ENCODE measurements at places on chromosomes 5 and 9.

DNA sequence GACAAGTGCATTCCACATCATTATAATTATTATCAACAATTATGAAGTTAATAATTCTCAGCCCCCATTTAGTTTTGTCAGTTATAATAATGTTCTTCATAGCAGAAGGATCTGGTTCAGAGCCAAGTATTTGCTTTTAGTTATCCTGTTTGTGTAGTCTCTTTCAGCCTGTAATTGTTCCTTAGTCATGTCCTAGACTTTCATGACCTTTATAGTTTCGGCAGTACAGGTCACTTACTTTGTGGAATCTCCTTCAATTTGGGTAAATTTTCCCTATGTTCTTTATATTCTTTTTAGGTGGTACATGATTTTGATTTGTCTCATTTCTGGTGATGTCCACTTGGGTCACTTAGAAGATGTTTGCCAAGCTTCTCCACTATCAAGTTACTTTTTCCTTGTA is 34.3 kb downstream of the UBE2R2 start:
- no peak for DNase-seq

GRCh38 chr9:92716557-92716956 is 46.6 kb upstream of the IPPK start:
- DNase-seq = peak; percentile 89

DNA sequence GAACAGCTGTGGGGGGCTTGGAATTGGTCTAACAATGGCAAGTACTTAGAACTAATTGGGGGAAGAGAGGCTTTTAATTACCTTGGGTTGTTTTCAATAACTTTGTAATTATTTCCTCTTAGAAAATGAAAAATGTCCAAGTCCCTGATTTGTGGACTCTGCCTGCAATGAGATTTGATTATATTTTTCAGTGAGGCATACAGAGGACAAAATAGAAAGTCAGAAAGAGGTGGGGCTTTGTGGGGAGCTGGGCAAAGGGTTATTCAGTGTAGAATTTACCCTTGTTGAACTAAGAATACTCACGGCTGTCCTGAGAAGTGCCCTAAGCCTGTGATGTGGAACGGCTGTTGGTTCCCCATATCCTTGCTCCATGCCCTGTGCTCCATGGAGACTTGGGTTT is 153.0 kb downstream of the ICE1 start:
- DNase-seq = no peak

DNA sequence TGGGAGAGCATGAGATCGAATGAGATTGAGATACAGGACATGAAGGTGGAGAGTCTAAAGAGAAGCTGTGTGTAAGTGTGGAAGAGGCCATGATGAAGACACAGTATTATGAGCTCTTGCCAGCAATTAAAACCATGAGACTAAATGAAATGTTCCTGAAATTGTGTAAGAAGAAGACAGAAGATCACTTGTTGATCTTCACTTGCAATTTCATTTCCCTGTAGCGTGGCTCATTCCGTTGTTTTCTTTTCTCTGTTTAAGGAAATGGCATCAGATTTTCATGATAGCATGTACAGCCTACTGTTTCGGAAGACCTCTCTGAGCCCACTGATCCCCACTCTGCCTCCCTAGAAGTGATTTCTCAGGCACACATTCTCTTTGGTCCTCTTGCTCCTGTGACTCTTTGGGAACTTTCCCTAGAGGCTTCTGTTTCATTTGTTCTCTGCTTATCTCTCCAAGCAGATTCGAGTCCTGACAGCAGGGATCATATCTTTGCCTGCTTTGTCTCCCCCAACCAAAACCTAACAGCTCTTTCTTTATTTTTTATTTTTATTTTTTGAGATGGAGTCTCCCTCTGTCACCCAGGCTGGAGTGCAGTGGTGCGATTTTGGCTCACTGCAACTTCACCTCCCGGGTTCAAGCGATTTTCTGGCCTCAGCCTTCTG is 16.8 kb downstream of the PIP5K1B start:
- DNase-seq = no peak

- DNase-seq = no peak
These were observed 4.4 kb upstream of the ZNF484 start for GRCh38 chr9:92882276-92882675.

DNA sequence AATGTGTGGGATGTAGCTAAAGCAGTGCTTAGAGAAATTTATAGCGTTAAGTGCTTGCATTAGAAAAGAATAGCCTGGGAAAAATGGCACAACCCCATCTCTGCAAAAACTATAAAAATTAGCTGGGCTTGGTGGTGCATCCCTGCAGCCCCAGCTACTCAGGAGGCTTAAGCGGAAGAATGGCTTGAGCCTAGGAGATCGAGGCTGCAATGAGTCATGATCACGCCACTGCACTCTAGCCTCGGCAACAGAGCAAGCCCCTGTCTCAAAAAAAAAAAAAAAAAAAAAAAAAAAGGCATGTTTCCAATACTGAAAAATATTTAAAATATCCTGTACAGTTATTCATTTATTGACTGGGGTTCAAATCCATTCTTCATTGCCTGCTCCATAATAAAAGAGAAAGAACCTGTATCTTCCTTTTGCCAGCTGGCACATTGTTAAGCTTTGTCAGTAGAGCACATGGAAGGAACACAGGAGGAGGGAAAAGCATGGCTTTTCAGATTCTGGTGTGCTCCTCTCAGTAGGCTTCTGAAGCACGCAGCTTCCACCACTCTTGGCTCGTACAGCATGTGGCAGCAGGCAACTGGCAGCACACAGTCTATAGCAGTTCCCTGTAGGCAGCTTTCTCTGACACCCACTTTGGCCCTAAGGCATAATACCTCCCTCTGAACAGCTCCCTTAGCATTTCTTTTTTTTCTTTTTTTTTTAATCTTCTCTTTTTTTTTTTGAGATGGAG is 73.5 kb downstream of the TRIM36 start:
- no peak for DNase-seq

DNA sequence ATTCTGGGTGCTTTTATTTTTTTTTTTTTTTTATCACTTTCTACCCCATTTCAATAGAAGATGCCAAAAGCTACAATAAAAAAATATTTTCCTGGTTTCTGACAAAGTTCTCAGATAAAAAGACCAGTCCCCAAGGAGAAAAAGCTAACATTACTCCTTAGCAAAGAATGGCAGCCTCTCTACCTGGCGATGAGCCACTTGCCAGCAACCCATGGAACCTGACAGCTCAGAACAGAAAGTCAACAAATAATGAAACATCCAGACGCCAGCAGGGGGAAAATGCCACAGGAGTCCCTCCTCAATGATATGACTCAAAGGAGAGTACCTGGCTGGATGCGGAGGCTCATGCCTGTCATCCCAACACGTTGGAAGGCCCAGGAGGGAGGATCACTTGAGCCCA is 123.2 kb downstream of the MYO10 start:
- DNase-seq = no peak

GRCh38 chr5:72093217-72093616 is 14.1 kb upstream of the MAP1B start:
- DNase-seq = no peak

DNA sequence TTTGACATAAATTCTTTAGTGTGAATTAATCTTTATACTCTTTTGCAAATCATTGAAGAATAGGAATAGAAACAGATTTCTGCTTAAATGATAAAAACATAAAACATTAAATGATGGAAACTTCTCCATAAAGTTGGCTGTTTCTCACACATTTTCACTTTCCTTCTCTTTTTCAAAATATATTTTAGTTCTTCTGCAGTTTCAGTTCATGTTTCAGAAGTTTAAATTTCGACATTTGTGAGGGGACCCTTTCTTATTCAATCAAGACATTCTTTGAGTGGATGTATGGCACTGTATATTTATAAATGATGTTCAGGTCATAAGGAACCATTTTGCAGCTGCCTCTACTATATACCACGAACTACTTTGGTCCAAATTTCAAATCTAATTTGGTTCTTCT is 34.6 kb downstream of the TNFAIP8 start:
- no peak for DNase-seq

- no peak for DNase-seq
These were observed 143.3 kb downstream of the ARSB start for GRCh38 chr5:78841767-78842166.

Measured in activated naive CD8-positive, alpha-beta T cell treated with anti-CD3 and anti-CD28 coated beads, Interleukin-2, amount 50 U/mL, for 24 hours (primary cell).